Left renal cortex interstitium (tissue), 4 donors: ENCODE measurements at places on chromosomes 4 and X.

GRCh38 chrX:150893936-150894335, 4.5 kb downstream of the CD99L2 start:
- no peak for DNase-seq

DNA sequence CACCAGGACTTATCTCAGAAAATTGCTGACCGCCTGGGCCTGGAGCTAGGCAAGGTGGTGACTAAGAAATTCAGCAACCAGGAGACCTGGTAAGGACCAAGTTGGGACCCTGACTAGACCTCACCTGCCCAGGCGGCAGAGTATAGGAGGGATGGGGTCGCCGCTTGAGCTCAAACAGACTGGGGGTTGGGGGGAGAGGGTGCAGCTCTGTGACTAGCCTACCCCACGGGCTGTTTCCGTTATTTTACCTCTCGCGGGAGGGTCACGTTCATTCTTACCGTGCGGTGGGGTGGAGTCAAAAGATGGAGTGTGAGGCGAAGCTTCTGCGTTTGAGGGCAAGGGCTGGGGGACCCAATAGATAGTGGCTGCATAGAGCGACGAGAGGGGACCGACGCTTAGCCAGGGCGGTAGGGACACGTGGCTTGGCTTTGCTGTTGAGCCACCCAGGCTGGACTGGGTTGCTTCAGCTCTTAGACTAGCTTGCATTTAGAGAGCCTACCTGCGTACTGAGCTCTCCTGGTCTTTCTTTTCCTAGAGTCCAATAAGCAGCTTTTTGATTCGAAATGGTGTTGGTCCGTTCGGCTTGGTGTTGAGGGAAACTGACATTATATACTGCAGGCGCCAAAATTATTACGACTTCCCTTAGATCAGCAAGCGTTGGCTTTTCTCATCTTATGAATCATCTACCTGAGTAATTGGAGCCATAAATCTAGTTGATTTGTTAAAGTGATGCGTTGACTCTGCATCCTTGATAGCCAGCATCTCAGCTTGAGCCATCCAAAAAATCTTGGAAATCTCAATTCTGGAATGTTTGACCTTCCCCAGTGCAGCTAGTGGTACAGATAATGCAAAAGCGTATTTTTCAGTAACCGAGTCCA, 591 bp downstream of the PRPS1 start:
- DNase-seq = no peak

DNA sequence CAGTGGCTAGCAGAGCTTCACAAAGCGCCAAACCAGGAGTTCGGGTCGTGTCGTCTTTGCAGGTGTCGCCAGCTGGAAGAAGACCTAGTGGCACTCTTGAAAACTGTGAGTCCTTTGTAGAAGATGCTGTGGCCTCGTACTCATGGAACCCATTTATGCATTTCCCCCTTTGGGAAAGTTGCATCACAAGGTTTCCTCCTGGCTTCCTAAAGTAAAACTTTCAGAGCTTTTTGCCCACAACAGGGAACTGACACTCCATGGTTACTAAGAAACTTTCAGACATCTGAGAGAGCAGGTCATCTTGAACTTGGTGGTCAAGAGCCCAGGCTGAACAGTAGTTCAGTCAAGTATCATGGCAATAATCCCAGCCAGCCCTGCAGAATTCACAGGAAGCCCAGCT, 15.9 kb upstream of the NOCT start:
- no peak for DNase-seq

- peak; percentile 25 for DNase-seq
Measured at GRCh38 chr4:62709618-62710252, 1509.6 kb downstream of the ADGRL3 start.

DNA sequence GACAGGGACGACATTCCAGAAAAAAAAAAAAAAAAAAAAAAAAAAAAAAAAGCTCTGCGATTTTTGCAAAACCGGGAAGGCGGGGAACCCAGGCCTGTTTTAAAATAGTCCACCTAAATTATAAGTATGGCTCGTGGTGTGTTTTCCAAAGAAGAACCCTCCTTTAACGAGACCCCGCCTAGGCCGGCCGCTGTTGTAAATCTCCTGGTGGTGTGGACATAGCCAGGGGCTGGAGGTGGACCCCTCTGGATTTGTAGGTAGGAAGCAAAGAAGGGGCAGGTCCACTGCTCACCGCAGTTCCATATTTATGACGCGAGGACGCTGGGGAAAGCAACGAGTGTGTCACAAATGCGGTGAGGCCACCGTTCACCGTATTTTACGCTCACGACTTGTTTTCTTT, 94.0 kb upstream of the SHOX start:
- DNase-seq = no peak

DNA sequence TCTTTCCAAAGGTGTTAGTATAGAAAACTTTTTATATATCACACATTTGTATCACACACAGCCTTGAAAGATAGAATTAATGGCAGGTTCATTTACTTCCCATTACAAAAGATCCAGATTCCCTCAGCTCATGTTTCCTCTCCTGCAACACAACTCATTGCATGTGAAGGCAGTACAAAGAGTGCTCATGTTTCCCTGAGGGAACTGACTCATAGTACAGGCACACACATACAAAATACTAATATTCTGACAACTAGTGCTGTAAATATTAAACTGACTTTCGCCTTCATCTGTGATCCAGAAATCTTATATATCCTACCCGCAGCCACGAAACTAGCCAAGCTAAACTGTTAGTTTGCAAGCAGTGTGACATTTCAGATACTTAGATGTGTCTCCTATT, 819.8 kb upstream of the PCDH7 start:
- no peak for DNase-seq

- DNase-seq = no peak
Measured at GRCh38 chrX:39788521-39788920, 309.2 kb downstream of the BCOR start.

DNA sequence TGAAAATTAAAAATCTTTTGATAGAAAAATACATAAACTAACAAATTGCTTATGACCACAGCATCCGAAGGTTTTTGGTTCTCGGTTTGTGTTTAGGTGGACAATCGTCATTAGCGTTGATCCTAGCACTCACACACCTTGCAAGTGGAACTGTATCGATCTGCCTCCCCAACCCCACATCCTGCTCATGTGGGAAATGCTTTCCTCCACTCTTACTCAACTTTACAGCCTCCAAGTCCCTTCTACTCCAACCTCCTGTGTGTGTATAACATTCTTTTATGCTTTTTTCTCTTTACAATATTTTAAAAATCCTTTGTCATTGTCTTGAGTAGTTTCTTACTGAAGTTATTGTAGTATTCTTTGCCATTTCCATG, 15.6 kb upstream of the TMEM131L start:
- no peak for DNase-seq

- no peak for DNase-seq
Measured at GRCh38 chr4:123361195-123361861, 35.3 kb upstream of the SPRY1 start.

DNA sequence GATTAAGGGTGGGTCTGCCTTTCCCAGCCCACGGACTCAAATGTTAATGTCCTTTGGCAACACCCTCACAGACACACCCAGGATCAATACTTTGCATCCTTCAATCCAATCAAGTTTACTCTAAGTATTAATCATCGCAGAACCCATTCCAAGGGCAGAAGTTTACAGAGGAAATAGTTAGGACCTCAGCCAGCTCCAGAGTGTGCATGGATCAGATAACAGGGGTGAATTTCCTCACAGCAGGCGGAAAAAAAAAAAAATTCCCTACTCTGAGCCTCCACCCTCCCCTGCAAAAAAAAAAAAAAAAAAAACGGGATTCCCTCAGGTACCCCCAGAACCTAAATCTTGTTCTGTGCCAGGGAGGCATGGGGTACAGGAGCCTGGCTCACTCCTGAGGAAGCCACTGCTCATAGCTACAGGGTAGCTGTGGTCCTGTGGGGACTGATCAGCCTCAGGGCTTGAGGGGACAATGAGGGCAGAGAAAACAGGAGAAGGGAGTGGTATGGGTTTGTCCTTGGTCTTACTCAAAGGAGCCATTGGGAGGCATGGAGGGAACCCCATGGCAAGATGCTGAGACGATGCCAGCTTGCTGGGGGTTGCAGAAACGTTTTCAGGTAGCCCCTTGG, 113.0 kb downstream of the DHRSX start:
- no peak for DNase-seq

DNA sequence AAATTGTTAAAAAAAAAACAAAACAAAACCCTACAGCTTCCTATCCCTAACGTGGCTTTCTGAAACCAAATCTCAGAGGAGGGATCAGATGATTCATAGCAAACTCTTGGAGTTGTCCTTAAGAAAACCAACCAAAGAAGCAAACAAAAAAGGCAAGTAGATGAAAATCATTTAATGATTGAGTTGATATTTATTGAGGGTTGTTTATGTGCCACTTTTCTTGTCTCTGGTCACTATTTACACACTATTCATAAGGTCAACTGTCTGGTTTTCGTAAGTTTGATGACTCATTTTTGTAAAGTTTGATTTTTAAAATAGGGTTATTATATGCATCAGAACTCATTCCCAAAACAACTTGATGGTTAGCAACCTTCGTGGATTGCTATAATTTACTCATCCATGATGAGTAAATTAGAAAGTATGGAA, 133.4 kb downstream of the UNC5C start:
- DNase-seq = no peak

- no peak for DNase-seq
Measured at GRCh38 chr4:33494150-33494549, 2750.2 kb downstream of the ARAP2 start.

GRCh38 chr4:108172753-108173598, 4.2 kb upstream of the LEF1 start:
- no peak for DNase-seq

GRCh38 chrX:41110801-41111625, 25.8 kb downstream of the USP9X start:
- DNase-seq = no peak

DNA sequence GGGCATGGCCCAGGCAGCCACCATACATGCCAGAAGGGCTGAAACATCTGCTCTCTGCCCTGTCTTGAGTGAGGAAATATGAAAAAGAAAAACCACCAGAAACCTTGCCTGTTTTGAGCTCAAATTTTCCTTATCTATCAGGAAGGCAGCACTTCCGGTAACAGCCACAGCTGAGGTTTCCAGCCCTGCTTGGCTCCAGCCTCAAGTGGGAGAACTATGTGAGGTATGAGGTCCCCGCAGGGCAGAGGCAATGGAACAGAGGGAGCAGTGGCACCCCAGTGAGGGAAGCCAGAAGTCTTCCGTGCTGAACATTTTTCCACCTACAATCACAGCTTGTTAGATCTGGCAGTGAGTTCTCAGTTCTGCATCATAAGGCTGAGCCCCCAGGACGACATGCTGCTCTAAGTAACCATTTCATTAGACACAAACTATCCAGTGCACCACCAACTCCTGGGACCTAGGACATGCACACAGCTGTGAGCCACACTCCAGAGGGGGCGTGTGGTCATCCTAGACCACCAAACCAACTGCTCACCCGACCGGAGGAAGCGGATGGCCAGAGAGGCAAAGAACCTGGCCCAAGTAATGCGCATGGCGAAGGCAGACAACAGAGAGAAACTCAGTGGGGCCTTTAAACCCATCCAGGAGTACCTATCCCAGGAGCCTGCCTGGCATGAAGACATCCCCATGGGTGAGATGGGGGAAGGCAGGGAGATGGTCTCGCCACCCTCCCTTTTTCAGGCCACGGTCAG, 22.6 kb downstream of the WDR1 start:
- no peak for DNase-seq

GRCh38 chr4:90186229-90186628, 59.0 kb downstream of the CCSER1 start:
- no peak for DNase-seq
